ENCODE measurements at places on chromosomes 11 and 22.

DNA sequence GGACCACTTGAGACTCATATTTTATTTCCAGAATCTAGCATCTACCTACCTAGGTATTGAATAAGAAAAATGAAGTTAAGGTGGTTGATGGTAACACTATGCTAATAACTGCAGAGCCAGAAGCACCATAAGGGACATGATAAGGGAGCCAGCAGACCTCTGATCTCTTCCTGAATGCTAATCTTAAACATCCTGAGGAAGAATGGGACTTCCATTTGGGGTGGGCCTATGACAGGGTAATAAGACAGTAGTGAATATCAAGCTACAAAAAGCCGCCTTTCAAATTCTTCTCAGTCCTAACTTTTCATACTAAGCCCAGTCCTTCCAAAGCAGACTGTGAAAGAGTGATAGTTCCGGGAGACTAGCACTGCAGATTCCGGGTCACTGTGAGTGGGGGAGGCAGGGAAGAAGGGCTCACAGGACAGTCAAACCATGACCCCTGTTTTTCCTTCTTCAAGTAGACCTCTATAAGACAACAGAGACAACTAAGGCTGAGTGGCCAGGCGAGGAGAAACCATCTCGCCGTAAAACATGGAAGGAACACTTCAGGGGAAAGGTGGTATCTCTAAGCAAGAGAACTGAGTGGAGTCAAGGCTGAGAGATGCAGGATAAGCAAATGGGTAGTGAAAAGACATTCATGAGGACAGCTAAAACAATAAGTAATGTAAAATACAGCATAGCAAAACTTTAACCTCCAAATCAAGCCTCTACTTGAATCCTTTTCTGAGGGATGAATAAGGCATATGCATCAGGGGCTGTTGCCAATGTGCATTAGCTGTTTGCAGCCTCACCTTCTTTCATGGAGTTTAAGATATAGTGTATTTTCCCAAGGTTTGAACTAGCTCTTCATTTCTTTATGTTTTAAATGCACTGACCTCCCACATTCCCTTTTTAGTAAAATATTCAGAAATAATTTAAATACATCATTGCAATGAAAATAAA, 2.1 kb downstream of the HBB start:
- no peak for DNase-seq

GRCh38 chr11:5738431-5738830, 2.2 kb downstream of the OR56B1 start:
- no peak for DNase-seq

DNA sequence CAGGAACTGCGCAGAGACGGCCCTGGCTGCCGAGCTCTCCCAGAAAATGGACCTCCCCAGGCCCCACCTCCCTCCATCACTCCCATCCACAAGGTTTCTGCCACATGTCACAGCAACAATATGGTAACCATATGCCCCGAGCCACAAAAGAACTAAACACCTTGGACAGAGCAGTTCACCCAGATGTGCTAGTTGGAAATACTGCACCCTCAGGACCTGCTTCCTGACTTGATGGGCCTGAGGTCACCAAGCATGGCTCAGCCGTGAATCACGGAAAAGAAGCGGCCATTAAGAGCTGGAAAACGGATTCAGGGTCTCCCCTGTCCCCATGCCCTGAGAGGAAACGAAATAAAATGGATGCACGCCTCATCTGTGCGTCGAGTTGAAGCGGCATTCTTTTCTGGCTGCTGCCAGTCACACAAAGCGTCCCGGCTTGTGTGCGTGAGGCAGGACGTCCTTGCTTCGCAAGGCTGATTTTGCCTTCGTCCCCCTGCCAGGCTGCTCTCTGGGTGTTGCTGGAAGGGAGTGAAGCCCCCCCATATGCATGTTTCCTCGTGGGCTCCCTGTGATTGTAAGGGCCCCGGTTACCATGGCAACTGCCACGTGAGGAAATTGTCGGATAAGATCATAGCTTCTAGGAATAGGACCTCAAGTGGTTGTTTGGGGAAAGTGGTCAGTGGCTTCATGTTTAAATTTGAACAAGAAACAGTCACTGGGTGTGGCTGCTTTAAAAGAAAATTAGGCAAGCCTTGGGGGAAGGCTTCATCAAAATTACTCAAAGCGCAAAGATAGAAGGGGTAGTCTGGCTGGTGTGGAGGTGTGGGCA, 51.7 kb downstream of the FLI1 start:
- DNase-seq: no peak

DNA sequence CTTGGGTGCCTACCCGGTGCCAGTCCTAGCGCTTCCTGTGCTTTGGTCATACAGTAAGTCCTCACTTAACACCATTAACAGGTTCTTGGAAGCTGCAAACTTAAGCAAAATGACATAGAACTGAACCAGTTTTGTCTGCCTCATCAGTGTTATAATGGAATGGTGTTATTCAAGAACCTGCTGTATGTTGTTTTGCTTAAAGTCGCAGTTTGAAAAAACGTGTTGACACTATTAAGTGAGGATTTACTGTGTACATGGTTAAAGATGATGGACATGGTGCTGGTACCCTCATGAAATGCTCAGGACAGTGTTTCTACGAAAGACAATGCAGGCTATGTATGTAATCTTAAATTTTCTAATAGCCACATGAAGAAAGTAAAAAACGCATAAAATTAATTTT, 41.3 kb downstream of the PPP6R3 start:
- no peak for DNase-seq

GRCh38 chr11:94731880-94732601, 36.1 kb upstream of the AMOTL1 start:
- DNase-seq: no peak

- no peak for DNase-seq
Measured at GRCh38 chr11:3929649-3930048, 74.2 kb downstream of the STIM1 start.

DNA sequence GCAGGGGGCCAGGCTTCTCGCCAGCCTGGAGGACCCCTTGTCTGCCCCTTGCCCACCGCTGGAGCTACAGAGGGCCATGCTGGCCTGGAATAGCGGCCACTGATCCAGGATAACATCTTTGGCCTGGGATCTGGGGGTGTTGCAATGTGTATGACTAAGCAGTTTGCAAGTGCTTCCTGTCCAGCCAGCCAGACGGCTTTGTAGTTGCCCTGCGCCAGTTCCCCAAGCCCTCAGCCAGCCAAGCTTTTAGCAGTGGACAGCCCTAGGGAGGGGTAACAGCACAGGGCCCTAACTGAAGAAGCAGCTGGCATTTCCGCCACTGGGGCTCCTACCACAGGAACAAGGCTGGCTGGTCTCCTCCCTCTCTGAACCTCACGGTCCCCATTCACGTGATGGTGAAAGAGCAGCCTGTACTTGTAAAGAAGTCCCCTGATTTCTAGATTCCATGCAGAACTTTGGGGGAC, 32.1 kb downstream of the UQCR10 start:
- no peak for DNase-seq

- peak; percentile 5 for DNase-seq
Measured at GRCh38 chr22:30186510-30186909, 60.0 kb downstream of the LIF start.

DNA sequence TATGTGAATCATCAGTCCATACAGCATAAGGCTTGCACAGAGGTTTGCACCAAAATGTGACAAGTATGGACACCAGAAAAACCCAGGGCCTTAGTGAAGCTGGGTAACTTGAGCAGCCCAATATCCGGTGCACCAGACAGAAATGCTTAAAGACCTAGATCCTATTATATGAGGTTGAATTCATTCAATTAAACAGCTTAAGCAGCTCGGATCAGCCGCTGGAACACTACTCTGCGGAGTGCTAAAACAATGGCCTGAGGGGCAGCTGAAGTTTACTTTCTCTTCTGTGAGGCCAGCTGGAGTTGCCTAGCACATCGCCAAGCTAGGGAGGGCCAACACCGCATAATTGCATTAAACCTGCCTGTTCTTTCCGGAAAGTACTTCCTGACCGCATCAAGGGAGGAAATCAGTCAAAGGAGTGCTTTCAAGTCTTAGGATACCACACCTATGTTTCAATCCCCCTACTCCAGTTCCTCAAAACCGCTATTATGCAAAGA, 17.0 kb upstream of the FAM181B start:
- peak; percentile 28 for DNase-seq

DNA sequence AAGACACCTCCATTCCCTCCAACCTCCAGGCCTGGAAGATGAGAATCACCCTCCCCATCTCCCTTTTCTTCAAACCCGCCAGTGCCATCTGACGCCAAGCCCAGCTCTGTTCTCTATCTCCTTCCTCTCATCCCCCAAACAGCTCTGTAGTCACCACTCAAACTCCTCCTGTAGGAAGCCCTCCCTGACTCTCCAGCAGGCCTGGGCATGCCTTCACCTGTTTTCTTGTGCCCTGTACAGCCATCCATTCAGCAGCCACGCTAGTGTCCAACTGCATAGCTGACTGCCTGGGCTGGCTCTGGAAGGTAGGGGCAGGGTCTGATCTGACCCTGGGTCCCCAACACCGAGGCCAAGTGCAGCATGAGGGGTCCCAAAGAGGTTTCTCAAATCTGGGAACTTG, 25.0 kb downstream of the GDPD5 start:
- no peak for DNase-seq

- DNase-seq: no peak
Measured at GRCh38 chr11:15569305-15570025, 454.7 kb downstream of the INSC start.

GRCh38 chr22:25766418-25766817, 24.4 kb downstream of the MYO18B start:
- no peak for DNase-seq

- no peak for DNase-seq
Measured at GRCh38 chr11:128330203-128330602, 257.2 kb downstream of the ETS1 start.

DNA sequence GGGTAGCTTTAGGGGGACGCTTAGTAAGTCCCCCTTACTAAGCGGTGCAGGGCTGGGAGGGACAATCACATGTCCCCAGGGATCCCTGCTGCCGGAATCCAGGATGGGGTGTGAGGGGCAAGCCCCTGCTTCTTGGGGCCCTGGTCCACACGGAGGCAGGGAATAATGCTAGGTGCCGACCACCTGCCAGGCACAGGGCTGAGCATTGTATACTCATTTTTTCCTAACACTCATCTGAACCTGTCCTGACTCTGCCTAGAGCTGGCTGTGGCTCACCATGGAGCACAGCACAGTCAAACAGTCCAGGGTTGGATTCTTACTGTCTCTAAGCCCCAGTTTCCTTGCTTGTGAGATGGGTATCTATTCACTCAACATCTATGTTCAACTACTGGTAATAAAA, 1.4 kb upstream of the LTBP3 start:
- DNase-seq: no peak

DNA sequence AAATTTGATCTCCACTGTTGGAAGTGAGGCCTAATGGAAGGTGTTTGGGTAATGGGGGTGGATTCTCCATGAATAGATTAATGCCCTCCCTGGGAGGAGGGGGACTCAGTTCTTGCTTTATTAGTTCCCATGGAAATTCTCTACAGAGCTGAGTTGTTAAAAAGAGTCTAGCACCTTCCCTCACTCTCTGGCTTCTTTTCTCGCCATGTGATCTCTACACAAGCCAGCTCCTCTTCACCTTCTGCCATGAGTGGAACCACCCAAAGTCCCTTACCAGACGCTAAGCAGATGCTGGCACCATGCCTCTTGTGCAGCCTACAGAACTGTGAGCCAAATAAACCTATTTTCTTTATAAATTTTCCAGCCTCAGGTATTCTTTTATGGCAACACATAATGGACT, 465.8 kb upstream of the ANO5 start:
- DNase-seq: no peak

GRCh38 chr22:31170971-31171370, 11.0 kb downstream of the RNF185 start:
- DNase-seq: no peak

GRCh38 chr11:2916114-2916891, 12.9 kb downstream of the PHLDA2 start:
- no peak for DNase-seq

DNA sequence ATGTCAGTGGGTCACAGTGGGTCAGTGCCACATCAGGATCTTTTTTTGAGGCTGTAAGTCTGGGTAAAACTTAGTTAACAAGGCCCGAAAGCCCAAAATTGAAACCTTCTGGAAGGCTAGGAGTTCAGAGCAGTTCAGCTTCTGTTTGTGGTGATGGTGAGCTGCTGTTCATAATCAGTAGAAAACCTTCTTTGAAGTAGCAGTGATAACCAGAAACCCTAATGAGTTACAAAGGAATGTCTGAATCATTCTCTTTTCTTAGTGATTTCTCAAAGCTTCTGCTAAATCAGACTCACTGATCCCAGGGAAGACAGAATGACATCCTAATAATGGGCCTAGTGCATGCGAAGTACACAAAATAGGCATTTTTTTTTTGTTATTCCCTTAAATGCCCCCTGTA, 124.7 kb downstream of the PARVA start:
- DNase-seq: no peak

DNA sequence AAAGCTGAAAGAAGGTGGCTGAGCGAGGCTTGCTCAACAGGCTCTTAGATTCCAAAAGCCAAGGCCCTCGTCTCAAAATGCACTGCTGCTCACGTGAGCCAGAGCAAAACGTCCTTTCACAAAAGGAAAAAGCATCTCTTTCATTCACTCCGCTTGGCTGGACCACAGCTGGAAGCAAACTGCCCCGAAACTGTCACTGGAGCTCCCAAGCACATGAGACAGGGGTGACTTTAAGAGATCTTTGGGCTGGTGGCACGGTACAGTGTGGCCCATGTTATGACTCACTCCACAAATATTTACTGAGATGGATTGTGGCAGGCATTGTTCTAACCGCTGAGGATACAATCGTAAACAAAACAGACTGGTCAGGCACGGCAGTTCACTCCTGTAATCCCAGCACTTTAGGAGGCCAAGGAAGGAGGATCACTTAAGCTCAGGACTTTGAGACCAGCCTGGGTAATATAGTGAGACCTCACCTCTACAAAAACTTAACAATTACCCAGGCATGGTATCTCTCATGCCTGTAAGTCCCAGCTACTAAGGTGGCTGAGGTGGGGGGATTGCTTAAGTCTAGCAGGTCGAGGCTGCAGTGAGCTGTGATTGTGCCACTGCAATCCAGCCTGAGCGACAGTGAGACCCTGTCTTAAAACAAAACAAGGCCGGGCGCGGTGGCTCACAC, 3.6 kb downstream of the PLA2G6 start:
- DNase-seq: no peak

DNA sequence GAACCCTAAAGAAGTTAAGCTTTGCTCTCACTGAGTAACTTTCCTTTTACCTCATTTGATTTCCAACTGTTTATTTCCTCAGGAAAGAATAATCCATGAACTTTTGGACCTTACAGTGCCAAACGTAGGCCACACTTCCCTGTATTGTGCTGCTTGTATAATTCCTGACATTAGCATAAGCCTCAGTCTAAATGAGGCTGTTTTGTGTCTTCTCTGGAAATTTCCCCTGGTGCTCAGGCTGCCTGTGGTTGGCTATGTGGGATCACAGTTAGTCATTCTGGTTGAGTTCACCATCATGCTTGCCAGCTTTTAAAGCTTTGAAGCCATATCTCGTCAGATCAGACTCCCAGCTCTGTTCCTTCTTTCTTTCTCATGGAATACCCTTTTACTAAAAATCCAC, 107.0 kb downstream of the FAM76B start:
- no peak for DNase-seq

DNA sequence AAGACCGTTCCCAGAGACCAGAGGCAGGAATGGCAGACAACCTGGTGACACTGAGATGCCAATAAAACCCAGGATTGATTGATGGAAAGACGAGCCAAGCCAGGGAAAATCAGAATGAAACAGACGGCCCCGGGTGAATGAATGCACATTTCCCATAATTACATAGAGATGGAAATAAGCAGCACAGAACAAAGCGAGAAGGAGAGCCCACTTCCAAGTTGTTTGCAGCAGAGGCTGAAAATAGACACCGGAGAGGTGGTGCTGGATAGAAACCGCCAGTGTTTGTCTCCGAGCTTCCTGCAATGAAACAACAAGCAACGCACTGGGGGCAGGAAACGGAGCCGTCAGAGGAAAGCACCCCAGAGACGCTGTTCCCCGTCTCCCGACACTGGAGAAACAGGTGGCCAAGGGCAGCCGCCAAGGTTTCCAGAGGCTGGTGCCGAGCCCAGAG, 406.8 kb downstream of the SHANK2 start:
- DNase-seq: no peak

Measured in NCI-H774 (cell line).